ENCODE measurements at places on chromosomes 6 and 20.

GRCh38 chr20:38392356-38392755, 42.8 kb downstream of the SNHG17 start:
- DNase-seq: no peak

DNA sequence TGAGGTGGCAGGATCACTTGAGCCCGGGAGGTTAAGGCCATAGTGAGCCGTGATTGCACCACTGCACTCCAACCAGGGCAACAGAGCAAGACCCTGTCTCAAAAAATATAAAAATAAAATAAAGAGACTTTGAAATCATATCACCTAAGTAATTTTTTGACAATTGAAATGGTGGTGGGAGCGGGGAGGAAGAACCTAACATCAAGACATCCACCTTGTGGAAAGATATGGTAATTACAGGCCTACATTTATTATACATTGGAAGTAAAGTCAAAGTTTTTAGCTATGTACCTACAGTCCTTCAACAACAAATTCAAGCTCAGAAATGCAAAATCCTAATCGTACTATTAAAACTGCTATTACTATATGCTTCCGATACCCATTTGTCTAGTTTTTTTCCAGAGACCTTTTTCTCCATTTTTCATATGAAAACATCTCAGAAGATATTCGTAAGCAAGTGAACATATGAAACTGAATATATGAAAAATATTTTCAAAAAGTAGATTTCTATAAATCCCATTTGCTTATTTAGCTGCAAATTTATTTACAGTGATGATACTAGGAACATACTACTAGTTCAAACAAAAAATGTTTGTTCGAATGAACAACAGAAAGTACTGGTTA, 83.3 kb downstream of the SYCP2 start:
- no peak for DNase-seq

DNA sequence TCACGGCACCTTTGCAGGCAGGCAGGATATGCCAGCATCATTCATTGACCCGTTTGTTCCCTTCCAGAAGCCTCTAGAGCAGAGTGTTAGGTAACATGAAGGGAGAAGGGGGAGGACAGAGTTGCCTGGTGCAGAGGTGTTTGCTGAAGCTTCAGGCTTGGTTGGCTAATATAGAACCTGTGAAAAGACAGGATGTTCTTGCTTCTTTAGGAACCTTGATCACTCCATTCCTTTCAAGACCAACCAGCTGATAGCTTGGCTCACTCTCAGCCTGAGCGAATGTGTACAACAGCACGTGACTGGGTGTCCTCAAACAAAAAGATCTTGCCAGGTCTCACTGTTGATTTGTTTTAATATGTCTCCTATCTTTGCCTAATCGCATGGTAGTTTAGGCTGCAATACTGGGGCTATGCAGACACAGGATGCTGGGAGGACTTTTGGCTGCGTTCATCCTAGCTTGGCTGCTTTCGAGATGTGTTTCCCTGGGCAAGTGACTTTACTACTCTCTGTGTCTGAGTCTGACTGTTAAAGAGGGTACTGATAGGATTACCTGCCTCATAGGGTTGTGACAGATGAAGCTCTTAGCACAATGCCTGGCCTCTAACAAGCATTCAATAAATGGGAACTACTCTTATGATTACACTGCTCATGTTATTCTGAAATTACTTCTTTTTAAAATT, 16.0 kb downstream of the SHLD1 start:
- no peak for DNase-seq

DNA sequence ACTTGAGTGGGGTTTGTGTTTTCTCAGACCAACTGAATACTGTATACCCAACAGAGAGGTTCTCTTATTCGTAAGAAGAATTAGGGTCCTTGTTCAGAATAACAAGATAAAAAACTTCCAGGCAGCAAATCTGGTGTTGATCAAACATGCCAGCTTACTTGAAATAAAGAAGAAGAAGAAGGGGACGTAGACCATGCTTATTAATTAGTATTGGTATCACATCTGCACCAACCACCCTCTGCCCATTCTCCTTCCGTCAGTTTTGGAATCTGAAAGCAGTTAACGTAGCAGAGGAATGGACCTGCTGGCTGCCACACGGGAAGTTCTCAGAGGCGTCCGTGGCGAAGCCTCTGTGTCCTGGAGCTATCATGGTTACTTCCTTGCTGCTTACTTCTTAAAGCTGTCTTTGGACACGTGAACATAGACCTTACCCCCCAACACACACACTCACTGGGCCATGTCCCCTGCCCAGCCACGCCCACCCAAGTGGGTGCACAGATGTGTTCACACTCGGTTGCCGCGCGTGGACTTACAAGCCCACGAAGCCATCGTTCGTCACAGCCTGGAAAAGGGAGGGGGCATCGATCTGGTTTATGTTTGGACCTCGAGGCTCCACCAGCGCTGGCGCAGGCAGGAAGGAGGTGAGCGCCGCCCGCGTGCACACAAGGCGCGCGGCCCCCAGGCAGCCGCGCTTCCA, 4.1 kb upstream of the DLL1 start:
- no peak for DNase-seq

DNA sequence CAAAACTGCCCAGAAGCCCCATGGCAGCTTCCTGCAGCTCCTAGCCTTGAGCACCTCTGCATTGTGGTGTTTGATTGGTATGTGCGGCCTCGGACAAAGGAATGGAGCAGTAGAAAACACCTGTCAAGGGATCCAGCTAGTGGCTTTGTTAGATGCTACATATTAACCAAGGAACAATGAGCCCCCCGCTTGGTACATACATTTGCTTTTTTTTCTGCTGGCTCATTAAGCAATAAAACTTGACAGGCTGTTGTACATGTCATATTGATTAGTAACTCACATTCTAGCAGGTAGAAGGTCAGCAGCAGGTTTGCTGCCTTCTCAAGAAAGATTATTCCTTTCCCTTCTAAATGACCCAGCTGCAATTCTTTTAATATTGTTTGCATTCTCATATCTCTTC, 937 bp downstream of the SPACA1 start:
- DNase-seq: no peak

DNA sequence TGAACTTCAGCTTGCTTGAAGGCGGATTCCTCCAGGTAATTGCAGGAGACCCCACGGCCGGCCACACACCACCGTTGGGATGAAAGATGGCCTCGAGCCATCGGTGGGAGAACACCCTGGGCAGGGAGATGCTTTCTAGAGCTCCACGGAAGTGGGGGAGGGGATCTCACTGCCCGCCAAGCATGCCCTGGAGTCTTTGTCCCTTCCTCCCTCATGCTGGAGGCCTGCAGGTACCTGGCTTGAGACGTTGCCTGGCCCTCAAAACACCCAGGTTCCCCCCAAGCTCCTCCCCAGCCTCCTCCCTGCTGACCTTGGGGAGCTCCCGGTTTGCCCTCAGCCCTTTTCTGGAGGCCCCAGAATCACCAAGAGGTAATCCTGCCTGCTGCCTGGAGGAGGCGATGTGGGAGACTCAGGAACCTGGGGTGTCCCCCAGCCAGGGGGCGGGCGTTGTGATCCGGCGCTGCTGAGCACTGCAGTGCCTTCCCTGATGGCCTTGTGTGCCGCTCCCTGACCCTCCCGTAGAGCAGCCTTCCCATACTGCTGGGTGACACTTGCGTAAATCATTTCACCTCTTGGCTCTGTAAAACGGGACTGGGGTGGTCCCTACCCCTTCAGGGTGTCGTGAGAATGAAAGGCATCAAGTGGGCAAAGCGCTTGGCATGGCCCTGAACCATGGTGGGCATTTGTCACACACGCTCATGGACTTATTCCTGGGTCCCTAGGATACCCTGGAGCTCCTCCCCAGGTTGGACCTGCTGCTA, 91.4 kb downstream of the CEBPB start:
- no peak for DNase-seq

GRCh38 chr6:155084431-155085123, 89.5 kb downstream of the TIAM2 start:
- DNase-seq: no peak

- DNase-seq: no peak
These were observed 833.0 kb downstream of the EPHA7 start for GRCh38 chr6:92586236-92586977.

DNA sequence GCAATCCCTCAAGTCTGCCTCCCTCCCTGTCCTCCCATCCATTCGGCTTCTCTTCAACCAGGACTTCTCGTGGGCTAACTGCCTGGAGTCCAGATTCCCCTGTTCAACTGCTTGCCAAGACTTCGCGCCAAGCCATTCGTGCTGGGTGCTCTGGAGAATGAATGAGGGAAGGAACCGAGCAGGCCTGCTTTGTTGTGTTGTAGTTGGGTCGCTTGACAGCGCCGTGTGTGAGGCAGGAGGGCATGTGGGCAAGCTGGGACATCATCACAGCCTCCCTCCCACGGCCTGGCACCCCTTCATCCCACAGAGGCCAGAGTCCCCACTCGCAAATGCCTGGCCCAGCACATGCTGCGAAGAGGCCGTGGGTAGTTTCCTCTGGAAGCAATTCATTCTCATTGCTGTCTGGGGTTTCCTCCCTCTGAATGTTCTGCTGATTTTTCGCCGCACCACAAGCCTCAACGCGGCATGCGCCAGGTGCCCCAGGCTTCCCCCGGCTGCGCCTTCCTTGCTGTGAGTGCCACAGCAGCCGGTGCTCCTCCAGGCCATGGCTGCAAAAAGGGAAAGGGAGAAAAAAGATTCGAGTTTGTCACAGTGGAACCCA, 336.0 kb downstream of the QKI start:
- no peak for DNase-seq

- no peak for DNase-seq
These were observed 95.9 kb upstream of the PLEKHG1 start for GRCh38 chr6:150503586-150504339.

DNA sequence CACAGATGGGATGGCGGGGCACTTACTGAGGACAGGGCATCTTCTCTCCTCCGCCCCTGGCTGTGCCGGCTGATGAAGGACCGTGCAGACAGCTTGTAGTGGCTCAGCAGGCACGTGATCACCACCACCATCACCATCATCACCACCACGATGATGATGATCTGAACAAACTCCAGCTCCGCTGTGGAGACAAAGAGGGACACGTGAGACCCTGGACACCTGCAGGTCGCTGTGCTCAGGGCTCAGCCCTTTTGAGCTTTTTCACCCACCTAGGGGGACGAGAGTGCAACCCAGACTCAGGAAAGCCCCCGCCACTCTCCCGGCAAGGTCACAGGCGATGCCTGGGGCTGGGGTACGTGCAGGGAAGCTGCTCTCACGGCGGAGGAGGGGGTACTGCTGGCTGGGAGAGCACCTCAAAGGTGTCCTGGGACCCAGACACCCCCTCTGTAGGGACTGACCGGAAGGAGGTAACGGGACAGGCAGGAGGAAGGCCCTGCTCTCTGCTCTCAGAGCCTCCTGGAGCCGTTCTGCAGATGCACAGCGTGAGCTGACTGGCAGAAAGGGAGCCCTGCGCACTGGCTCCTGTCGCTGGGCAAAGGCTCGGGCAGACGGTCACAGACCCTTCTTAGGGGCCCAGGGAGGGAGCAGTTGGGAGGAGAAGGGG, 39.4 kb upstream of the ZBP1 start:
- no peak for DNase-seq

- no peak for DNase-seq
These were observed 273.3 kb upstream of the IRAK1BP1 start for GRCh38 chr6:78593898-78594667.

- DNase-seq: no peak
These were observed 182.1 kb upstream of the EXOC2 start for GRCh38 chr6:875012-875411.

- no peak for DNase-seq
These were observed 81.9 kb downstream of the GINS1 start for GRCh38 chr20:25489221-25489871.

Measured in HS-27A (cell line).